ENCODE measurements at places on chromosomes 12 and 14.

- DNase-seq = no peak
Observed at GRCh38 chr12:57223191-57224165, 6.0 kb upstream of the SHMT2 start.

GRCh38 chr12:25949343-25949742, 9.1 kb upstream of the RASSF8 start:
- no peak for DNase-seq

DNA sequence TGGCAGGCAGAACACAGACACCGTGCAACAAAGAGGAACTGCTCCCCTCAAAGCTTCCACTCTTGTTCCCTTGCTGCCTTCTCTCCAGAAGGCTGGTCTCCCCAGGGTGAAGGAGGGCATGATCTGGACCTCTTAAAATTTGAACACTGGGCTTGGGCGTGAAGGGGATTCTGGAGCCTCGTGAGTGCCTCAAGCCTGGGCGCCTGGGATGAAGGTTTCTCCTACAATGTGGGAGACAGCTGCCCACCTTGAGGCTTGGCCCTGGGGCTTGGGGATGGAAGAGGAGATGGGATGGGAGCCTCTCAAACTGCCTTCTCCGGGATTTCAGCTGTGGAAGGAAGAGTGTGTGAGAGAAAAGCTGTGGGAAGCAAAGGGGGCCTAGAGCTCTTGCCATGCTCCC, 7.8 kb upstream of the RIN3 start:
- DNase-seq = no peak

- DNase-seq = no peak
Observed at GRCh38 chr12:88958946-88959345, 378.7 kb upstream of the KITLG start.

GRCh38 chr12:83827193-83827592, 1085.4 kb downstream of the SLC6A15 start:
- no peak for DNase-seq

DNA sequence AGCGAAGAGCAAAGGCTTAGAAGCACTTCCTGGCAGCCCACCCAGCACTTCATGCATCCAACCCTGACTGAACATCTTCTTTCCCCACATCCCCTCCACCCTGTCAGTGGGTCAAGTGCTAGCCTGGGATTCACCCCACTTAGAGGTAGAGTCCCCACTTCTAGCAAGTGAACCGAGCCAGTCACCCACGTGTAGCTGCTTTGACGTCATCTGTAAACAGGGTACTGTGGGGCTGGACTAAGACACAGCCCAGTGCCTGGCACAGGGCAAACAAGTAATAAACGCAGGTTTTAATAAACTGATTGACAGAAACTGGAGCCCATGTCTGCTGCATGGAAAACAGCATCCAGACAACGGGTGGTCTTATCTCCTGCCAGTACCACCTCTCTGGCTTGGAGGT, 61.7 kb downstream of the ITPK1 start:
- DNase-seq = no peak

GRCh38 chr12:66944365-66944764, 265.5 kb upstream of the GRIP1 start:
- no peak for DNase-seq

GRCh38 chr14:19873178-19873577, 1.8 kb upstream of the OR4K2 start:
- DNase-seq = no peak

- no peak for DNase-seq
Observed at GRCh38 chr14:68546839-68547238, 246.0 kb downstream of the ZFP36L1 start.

DNA sequence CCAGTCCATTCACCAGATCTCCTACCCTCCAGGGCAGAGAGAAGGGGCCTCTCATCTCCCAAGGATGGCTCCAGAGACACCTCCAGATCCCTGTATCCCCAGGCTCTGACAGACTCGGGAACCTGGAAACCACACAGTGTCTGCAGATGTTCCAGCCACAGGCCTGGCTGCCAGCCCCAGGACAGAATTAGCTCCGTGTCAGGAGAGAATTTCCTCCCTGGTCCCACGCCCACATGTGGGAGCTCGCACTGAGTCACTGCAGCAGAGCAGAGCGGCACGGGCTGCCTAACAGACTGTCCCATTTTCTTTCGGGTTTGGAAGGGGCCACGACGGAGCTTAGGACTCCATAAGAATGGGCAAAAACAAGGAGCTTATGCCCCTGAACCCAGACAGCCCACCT, 33.6 kb downstream of the CMKLR1 start:
- DNase-seq = no peak

GRCh38 chr12:46489951-46490388, 117.4 kb upstream of the SLC38A2 start:
- no peak for DNase-seq

DNA sequence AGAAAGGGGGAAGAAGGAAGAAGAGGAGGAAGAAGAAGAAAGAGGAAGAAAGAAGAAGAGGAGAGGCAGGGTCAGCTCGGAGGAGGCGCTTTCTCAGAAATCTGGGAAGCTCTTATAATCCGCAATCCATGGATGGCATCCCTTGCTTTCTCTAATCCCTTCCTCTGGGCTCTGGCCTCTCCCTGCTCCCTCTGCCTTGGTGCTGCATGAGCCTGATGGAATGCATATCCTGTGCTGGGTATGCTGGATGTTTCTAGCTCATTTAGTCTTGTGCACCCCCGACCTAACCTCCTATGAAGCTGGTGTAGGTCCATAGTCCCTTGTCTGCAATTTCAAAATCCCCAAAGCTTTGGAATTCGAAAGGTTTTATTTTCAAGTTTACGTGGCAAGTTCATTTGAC, 94.2 kb upstream of the MYL2 start:
- no peak for DNase-seq

GRCh38 chr12:68468036-68468435, 135.9 kb upstream of the MDM1 start:
- no peak for DNase-seq

- DNase-seq = no peak
Observed at GRCh38 chr12:108640802-108641445, 7.2 kb upstream of the SELPLG start.

GRCh38 chr12:39588348-39588747, 31.3 kb downstream of the ABCD2 start:
- DNase-seq = no peak

- DNase-seq = no peak
Observed at GRCh38 chr14:24237463-24237955, 4.8 kb downstream of the GMPR2 start.

DNA sequence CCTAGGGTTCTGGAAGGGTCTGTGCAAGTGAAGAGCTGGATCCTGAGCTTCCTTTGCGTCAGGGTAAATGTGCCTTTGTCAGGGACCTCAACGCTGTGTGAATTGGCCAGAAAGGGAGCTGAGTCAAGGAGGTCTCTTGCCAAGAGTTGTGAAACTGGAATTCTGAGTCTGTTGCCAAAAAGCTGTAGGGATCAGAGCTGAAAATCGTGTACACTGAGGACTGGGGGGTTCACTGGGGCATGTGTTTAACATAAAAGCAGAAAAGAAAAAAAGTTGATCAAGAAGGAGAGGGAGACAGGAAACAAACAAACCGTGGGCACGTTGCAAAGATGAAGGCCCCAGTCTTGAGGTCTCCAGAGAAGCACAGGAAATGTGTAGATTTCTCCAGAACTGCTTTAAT, 1081.5 kb downstream of the VRK1 start:
- DNase-seq = no peak

GRCh38 chr12:1924996-1925683, 6.7 kb upstream of the CACNA2D4 start:
- DNase-seq = no peak

DNA sequence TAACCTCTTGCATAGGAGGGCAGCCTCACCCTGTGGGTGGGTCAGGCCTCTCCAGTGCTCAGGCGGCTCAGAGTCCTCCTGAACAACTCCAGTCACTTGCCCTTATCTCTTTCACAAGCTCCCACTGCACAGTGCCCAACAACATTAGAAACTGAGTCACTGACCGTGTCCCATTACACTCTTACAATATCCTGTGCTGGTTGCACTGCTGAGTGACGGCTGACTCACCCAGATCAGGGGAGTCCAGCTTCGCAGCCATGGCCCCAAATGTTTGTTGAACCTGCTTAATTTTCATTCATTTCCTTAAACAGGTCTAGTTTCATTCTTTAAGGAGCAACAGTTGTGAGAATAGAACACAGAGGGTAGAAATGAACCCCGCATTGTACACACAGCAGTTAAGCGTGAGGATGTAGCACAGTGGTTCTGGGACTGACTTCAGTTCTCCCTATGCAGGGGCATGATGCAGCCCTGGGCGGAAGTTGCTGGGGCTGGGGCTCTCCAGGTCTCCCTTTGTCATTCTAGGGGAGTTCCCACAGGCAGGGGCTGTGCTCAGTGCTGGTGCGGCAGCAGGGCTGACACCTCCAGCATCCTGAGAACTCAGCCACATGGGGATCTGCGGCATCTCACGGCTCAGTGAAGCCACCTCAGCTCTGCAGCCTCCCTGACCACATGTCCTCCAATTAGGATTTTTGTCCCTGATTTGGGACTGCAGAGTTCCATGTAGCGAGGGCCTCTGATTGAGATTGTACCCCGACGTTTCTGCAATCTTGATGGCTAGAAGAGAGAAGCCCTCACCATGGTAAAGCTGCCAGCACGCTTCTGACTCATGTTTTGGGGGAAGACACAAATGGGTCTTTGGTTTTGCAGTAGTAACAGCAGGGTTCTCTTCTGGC, 16.1 kb downstream of the GPR68 start:
- peak; percentile 68 for DNase-seq

- DNase-seq = no peak
Observed at GRCh38 chr12:45279931-45280830, 64.3 kb downstream of the ANO6 start.

DNA sequence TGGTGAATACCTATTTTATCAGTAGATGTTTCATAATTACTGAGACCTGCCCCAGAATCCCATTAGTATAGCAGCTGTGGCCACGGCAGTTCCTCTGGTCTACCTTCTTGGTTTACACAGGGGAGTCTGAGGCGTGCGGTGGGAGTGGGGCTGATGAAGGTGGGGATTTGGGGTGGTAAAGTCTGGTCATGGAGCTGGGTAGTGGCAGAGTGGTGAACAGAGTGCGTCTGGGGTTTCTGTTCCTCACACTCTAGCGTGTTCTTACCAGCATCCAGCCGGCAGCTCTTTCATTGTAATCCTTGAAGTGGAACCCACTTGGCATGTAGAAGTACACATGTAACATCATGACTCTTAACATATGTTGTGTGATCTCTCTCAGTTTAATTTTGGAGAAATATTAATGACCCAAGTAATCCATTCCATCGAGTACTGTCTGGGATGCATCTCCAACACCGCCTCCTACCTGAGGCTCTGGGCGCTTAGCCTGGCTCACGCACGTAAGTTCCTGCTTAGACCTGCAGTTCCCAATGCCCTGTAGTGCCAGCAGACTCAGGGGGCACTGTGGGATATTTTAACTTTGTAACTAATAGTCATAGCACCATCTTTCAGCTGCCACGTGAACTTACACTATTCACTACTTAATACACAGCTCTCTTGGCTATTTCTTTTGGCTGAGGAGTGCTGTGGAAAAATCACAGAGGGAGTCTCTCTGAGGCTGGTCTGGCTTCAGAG, 7.9 kb upstream of the DNAH10 start:
- DNase-seq = no peak

DNA sequence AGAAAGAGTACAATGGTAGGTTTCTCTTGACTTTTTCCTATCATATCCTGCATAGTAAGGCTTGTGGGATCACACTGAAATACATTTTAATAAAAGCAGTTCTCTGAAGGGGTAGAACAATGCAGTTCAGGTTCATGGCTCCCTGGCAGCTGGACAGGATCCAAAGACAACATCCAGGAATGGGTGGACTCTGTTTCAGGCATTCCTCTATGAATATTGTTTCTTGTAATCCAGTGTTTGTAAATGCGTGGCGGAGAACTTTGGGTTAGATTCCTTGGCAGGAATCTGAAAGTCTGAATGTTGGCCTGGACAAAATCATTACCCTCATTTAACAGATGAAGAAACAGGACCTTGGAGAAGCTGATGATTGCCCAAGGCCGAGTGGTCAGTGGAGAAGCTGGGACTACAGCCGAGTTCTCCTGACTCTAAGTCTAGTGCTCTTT, 43.5 kb downstream of the SYNE2 start:
- DNase-seq = no peak

- no peak for DNase-seq
Observed at GRCh38 chr12:118548887-118549509, 172.6 kb downstream of the SUDS3 start.

- DNase-seq = no peak
Observed at GRCh38 chr12:54160769-54161480, 27.9 kb downstream of the SMUG1 start.

- no peak for DNase-seq
Observed at GRCh38 chr14:55752580-55753390, 172.8 kb downstream of the KTN1 start.

GRCh38 chr14:74019408-74020137, 424 bp downstream of the BBOF1 start:
- DNase-seq = no peak

- no peak for DNase-seq
Observed at GRCh38 chr14:55077170-55078151, 26.0 kb downstream of the MAPK1IP1L start.

DNA sequence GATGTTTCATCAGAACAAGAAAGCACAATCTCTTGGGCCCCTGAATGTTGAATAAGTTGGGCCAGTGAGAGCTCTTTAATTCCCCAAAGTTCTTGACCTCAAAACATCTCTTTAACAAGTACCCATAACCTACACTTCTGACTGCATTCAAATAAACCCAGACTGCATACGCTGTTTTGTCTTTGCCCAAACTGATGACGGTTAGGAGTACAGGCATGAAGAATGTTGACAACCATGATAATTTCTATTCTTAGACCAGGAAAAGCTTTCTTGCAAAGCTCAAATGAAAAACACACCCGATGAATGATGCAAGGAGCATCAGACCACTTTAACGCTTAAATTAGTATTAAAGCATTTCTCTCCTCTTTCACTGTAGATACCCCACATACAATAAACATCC, 11.7 kb upstream of the RAB3IP start:
- DNase-seq = no peak

GRCh38 chr12:96810477-96810876, 96.6 kb upstream of the NEDD1 start:
- no peak for DNase-seq

DNA sequence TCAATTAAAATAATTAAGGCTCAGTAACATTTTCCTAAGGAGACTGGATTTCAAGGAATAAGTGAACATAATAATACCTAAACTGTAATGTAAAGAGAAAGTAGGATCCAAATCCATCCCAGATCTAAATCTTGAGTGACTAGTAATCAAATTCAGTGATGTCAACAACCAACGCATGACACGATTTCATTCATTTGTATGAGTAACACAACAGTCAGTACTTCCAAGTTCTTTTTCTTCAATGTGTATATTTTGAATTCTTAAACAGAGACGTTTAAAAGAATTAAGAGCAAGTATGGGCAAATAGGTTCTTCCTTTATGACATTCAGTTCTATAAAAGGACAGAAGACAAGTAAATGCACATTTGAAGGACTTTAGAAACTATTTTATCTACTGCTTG, 104.3 kb upstream of the CNTN1 start:
- DNase-seq = no peak

- no peak for DNase-seq
Observed at GRCh38 chr12:121124402-121125109, 8.1 kb upstream of the P2RX7 start.

GRCh38 chr14:94278731-94279130, 14.3 kb downstream of the SERPINA10 start:
- DNase-seq = no peak

- DNase-seq = no peak
Observed at GRCh38 chr14:87784386-87784785, 208.6 kb downstream of the GALC start.
